ENCODE measurements at places on chromosomes 3 and 15. TPM values are rescaled to one million over a fixed set of nuclear protein-coding genes. Genes with fewer than 3 reads are reported as not detected.

DNA sequence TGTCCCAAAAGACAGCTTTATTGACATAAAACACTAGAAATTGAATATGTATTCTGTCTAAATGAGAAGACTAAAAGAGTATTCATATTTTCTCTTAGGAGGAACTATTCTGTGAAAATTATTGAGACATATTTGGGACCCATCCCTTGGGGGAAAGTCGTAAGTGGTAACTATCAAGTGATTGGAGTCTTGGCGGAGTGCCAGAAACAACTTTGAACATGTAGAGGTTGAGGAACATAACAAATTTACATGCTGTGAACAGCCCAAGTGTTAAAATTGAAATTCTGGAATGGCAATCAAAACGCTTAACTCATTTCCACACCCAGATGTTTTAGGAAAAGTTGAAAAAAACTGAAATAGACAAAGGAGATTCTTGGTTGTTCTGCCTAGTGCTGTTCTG, 1034.6 kb downstream of the NSUN3 start:
- H3K4me3 ChIP-seq: no peak overlapping the region
- H3K4me1 ChIP-seq: no peaks in the 10 kb centered on the region
- no peaks in the 10 kb centered on the region for H3K27me3 ChIP-seq
- no peak for DNase-seq

Gene COL6A6
- 0.98 TPM for total RNA-seq

DNA sequence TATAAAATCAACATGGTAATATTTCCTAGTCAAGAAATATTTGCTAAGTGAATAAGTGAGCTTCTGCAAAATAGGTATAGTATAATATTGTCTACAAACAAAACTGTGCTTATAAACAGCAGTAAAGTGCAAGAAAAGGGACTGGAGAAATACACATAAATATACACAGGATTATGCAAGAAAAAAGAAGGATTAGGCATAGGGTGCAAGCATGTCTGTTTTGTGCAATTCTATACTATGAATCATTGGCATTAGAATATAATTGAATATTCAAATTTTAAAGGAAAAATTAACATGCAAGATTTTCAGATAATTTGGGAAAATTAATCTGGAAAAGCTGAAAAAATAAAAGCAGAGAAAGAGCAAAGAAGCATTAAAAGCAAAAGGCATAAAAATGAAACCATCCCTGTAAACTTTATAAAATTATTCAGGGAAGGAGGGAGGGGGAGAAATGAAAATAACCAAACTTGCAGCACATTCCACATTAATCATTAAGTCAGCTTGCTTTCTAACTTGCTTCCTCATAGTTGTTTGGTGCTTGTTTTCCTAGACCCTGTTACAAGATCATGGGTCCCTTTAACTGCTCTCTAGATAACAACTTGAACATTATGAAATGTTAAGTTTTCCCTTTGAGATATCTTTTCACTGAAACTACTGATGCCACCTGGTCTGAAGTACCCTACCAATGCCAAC, 147.4 kb upstream of the STAC start:
- no peaks in the 10 kb centered on the region for H3K27me3 ChIP-seq
- no peaks in the 10 kb centered on the region for H3K36me3 ChIP-seq
- no peak overlapping the region for H3K4me3 ChIP-seq
- no peaks in the 10 kb centered on the region for H3K4me1 ChIP-seq
- no peak for DNase-seq

Gene OGG1
- total RNA-seq: 21.3 TPM

Gene NPAP1
- not detected for total RNA-seq

GRCh38 chr15:48176112-48176511, 2.0 kb downstream of the MYEF2 start:
- DNase-seq: no peak
- H3K27ac ChIP-seq: no peak overlapping the region
- no peak overlapping the region for H3K4me3 ChIP-seq
- no peaks in the 10 kb centered on the region for H3K36me3 ChIP-seq
- H3K4me1 ChIP-seq: no peaks in the 10 kb centered on the region

GRCh38 chr15:92579931-92580470, 75.6 kb downstream of the FAM174B start:
- DNase-seq: no peak
- no peak overlapping the region for H3K4me3 ChIP-seq
- H3K27me3 ChIP-seq: no peaks in the 10 kb centered on the region

Gene PCLAF
- 0.48 TPM for total RNA-seq

- no peak overlapping the region for H3K27ac ChIP-seq
- H3K36me3 ChIP-seq: no peaks in the 10 kb centered on the region
- no peak overlapping the region for H3K4me3 ChIP-seq
- H3K4me1 ChIP-seq: no peaks in the 10 kb centered on the region
Observed at GRCh38 chr3:125150525-125151441, 61.8 kb downstream of the SLC12A8 start.

GRCh38 chr3:128683957-128684356, 33.3 kb upstream of the RPN1 start:
- H3K4me3 ChIP-seq: no peak overlapping the region
- H3K27me3 ChIP-seq: no peaks in the 10 kb centered on the region
- H3K27ac ChIP-seq: no peak overlapping the region
- no peaks in the 10 kb centered on the region for H3K4me1 ChIP-seq
- H3K36me3 ChIP-seq: no peaks in the 10 kb centered on the region

Gene DAZL
- not detected for total RNA-seq

Gene EFHB
- total RNA-seq: 1.3 TPM

DNA sequence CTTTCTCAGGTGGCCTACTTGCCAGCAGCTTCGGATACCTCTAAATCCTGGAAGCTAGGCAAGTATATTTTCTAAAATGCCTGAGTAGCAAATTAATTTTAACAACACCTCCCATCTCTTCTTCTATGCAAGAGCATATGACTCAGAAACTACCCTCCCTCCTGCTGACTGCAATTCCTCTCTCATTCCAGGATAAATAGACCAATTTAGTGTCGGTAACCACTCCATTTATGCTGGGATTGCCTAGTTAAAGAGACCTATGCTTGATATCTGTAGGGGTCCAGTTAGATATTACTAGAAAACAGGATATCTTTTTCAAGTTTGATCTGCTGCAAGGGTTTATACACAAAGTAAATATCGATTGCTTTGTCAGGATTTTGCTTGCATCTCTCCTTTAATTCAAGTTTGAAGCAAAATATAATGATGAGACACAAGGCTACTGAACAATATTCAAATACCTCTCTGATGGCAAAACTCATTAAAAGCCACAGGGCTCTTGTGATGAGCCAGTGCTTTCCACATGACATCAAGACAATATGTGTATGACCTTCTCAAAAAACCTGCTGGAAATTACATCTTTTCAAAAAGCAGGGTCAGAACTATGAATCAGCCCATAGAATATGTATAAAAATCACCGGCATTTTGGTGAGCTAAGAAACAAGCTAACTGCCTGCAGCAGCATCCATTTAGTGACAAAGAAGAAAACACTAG, 491.6 kb upstream of the NECTIN3 start:
- no peak overlapping the region for H3K27ac ChIP-seq
- DNase-seq: no peak
- H3K36me3 ChIP-seq: no peaks in the 10 kb centered on the region
- H3K4me3 ChIP-seq: no peak overlapping the region
- H3K27me3 ChIP-seq: no peaks in the 10 kb centered on the region

GRCh38 chr3:71511446-71511845, 72.1 kb downstream of the FOXP1 start:
- no peak overlapping the region for H3K27ac ChIP-seq
- DNase-seq: no peak
- no peaks in the 10 kb centered on the region for H3K4me1 ChIP-seq
- no peaks in the 10 kb centered on the region for H3K27me3 ChIP-seq

- H3K4me3 ChIP-seq: no peak overlapping the region
Observed at GRCh38 chr3:152841131-152841530, 6.2 kb downstream of the P2RY1 start.

Gene ZMYND10
- 2.6 TPM for total RNA-seq

Gene GOLGA6L4
- 5.3 TPM for total RNA-seq

- no peaks in the 10 kb centered on the region for H3K36me3 ChIP-seq
- no peak overlapping the region for H3K4me3 ChIP-seq
- DNase-seq: no peak
- H3K27ac ChIP-seq: no peak overlapping the region
- H3K4me1 ChIP-seq: no peaks in the 10 kb centered on the region
Observed at GRCh38 chr3:43534675-43535074, 87.1 kb downstream of the ANO10 start.

GRCh38 chr3:50251220-50251619, 15.2 kb downstream of the GNAI2 start:
- H3K4me3 ChIP-seq: no peak overlapping the region
- no peak for DNase-seq
- no peaks in the 10 kb centered on the region for H3K36me3 ChIP-seq
- no peaks in the 10 kb centered on the region for H3K27me3 ChIP-seq
- H3K27ac ChIP-seq: peak overlapping the region; percentile 93

Gene FMN1
- total RNA-seq: 33.1 TPM

Gene PEX11A
- total RNA-seq: 46.1 TPM

- H3K36me3 ChIP-seq: no peaks in the 10 kb centered on the region
- peaks cover 19% of the 10 kb centered on the region for H3K4me1 ChIP-seq
- no peak overlapping the region for H3K4me3 ChIP-seq
Observed at GRCh38 chr3:50171540-50172301, 16.6 kb downstream of the SEMA3F start.

DNA sequence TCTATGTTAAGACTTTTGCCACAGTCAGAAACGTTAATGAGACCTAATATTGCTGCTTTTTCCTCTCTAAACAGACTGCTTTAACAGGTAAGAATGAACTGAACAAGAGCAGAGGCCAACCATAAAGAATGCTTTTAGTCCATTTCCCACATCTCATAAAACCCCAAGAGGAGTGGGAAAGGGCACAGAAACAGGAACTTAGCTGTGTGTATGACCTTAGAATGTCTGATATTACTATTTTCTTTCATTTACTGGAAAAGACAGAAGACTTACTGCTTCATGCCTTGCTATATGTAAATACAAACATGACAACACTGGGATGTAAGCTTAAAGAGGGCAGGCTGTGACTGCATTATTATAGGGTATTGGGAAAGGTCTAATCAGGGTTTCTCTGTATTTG, 115.0 kb downstream of the ISL2 start:
- no peak overlapping the region for H3K4me3 ChIP-seq
- no peaks in the 10 kb centered on the region for H3K27me3 ChIP-seq
- H3K27ac ChIP-seq: no peak overlapping the region

Gene PDZRN3
- total RNA-seq: 36.0 TPM

- no peaks in the 10 kb centered on the region for H3K4me1 ChIP-seq
- H3K36me3 ChIP-seq: no peaks in the 10 kb centered on the region
- DNase-seq: no peak
- no peaks in the 10 kb centered on the region for H3K27me3 ChIP-seq
- H3K4me3 ChIP-seq: no peak overlapping the region
- peak overlapping the region; percentile 50 for H3K27ac ChIP-seq
Observed at GRCh38 chr3:129654131-129654530, 47.7 kb upstream of the PLXND1 start.

GRCh38 chr3:194150252-194150934, 14.4 kb downstream of the HES1 start:
- H3K27me3 ChIP-seq: no peaks in the 10 kb centered on the region
- no peaks in the 10 kb centered on the region for H3K4me1 ChIP-seq
- H3K27ac ChIP-seq: peak overlapping the region; percentile 30
- H3K36me3 ChIP-seq: no peaks in the 10 kb centered on the region
- H3K4me3 ChIP-seq: no peak overlapping the region
- DNase-seq: no peak

Gene SMAD6
- 13.4 TPM for total RNA-seq

DNA sequence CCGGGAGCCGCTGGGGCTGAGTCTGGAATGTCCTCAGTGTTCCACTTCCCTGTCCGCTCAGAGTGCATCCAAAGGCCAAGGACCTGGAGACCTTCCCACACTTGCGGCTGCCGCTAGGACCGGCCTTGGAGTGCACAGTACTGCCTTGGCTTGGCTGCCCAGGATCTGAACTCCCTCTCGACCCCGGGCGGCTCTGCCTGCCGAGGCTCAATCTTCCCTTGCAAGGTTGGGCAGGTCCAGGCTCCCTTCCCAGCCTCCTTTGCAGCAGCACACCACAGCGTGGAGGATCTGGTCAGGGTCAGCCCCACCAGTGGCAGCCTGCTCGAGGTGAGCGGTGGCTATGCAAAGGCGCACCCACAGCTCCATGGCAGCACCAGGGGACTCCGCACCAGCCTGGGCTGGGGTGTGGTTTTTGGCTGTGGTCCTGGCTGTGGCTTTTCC, 69.2 kb downstream of the PLXNA1 start:
- no peaks in the 10 kb centered on the region for H3K27me3 ChIP-seq
- peak; percentile 80 for DNase-seq
- peaks cover 19% of the 10 kb centered on the region for H3K4me1 ChIP-seq

- H3K4me1 ChIP-seq: no peaks in the 10 kb centered on the region
- DNase-seq: no peak
- H3K36me3 ChIP-seq: no peaks in the 10 kb centered on the region
- peaks cover 37% of the 10 kb centered on the region for H3K27me3 ChIP-seq
- peak overlapping the region; percentile 56 for H3K4me3 ChIP-seq
- no peak overlapping the region for H3K27ac ChIP-seq
Observed at GRCh38 chr15:83378921-83379578, 68.1 kb upstream of the SH3GL3 start.

Gene ST6GAL1
- total RNA-seq: 42.3 TPM

- no peaks in the 10 kb centered on the region for H3K27me3 ChIP-seq
- peak overlapping the region; percentile 98 for H3K27ac ChIP-seq
- H3K4me1 ChIP-seq: peaks cover under 1% of the 10 kb centered on the region
- peaks cover 7% of the 10 kb centered on the region for H3K36me3 ChIP-seq
- H3K4me3 ChIP-seq: peak overlapping the region; percentile 77
Observed at GRCh38 chr3:49028298-49028672, 913 bp downstream of the IMPDH2 start.

DNA sequence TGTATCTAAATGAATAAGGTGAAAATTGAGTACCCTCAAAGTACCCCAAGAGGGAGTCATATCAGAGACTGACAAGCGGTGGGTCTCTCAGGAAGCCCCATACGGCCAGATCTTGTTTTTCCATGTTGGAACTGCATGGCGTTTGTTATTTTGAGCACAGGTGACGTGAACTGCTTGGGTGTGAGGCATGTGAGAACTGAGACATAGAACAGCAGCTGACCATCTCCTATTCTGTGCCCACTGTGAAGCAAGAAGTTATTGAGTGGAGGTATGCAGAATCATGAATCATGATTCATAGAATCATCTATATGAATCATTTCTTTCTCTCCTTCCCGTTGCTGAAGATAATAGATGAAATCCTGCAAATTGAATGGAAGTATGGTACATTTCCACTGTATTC, 4.6 kb downstream of the VPS8 start:
- H3K27me3 ChIP-seq: no peaks in the 10 kb centered on the region
- H3K4me3 ChIP-seq: no peak overlapping the region
- no peak overlapping the region for H3K27ac ChIP-seq
- no peaks in the 10 kb centered on the region for H3K36me3 ChIP-seq

Gene CMTM7
- total RNA-seq: 111 TPM

All from breast epithelium (tissue), 4 donors.